ENCODE measurements at places on chromosomes 2 and 18.

- no peak for DNase-seq
Measured at GRCh38 chr18:50716902-50717301, 102.9 kb downstream of the MRO start.

DNA sequence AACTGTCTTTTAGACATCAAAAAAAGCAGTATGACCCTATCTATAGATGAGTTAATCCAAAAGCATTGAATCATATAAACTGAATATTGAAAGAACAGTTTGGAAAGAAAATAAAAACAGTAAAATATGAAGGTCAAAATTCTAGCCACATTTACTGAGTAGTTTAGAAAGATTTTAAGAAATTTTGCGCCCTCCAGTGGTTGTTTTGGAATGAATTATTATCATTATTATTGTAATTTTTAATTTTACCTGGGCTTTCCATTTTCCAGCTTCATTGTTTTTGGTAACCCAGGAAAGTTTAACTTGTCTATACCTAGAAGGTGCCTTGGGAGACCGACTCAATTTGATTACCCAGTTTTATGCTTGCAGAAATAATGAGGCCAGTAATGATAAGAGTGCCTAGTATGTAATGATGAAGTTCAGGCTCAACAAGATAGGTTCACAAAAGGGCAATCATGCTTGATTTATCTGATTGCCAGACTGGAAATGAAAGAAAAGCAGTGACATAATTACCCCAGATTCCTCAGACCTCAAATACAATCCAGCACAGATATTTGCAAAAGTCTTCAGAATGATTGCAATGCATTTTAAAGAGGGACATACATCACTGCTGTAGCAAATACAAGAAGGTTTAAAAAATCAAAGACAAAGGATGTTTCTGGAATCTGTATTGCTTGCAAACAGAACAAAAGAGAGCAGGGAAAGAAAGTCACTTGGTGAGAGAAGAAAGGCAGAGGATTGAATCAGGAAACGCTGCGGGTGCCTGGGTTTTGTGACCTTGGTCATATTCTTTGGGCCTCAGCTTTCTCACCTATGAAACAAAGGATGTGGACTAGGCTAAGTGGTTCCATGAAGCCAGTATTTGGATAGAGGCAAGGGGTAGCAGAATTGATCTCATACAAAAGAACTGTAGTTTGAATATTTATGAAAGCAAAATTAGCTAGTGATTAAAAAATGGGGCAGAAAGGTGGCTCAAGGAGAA is 153.8 kb downstream of the MAP2 start:
- no peak for DNase-seq

DNA sequence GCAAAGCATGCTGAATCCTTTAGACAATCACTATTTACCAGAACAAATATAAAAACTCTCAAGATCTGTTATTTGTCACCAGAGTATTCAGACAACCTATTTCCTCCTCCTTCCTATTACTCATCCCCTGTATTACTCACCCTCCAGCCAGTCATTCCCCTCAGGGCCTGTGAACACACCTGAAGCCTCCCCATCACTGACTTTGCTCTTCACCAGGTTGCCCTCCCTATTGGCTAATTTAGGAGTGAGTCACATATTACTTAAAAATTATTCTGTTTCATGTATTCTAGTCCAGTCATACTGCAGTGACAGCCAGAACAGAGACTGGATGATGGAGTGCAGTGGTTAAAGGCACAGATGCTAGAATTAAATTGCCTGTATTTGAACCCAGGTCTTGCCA is 3.7 kb upstream of the ATG16L1 start:
- no peak for DNase-seq

DNA sequence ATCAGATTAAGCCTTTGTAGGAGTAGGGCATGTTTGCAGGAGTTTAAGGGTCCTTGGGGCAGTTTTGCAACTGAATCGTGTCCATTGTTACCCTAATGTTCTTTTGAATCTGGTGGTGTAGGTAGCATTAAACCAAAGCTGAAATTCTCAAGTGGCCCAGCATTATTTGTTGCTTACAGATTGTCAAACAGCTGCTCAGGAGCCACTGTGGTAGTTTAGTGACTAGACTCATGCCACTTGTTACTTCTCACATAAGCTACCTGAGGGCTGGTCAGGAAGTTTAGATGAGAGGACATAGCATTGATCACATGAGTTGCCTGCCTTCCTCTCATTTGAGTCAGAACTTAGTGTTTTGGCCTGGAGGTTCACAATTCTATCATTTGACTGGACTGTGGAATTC is 157.6 kb downstream of the HAUS1 start:
- peak; percentile 41 for DNase-seq

- peak; percentile 84 for DNase-seq
Measured at GRCh38 chr2:223957092-223957851, at the start of gene MRPL44. Gene MRPL44 (plus strand): TSS chr2:223957463. CDS start chr2:223957473, 10 bp downstream.

- no peak for DNase-seq
Measured at GRCh38 chr2:102226612-102227391, 40.0 kb downstream of the IL1RL2 start.

- no peak for DNase-seq
Measured at GRCh38 chr2:14082640-14083039, 549.9 kb upstream of the LRATD1 start.

- no peak for DNase-seq
Measured at GRCh38 chr18:72155327-72155726, 388.8 kb downstream of the CBLN2 start.

DNA sequence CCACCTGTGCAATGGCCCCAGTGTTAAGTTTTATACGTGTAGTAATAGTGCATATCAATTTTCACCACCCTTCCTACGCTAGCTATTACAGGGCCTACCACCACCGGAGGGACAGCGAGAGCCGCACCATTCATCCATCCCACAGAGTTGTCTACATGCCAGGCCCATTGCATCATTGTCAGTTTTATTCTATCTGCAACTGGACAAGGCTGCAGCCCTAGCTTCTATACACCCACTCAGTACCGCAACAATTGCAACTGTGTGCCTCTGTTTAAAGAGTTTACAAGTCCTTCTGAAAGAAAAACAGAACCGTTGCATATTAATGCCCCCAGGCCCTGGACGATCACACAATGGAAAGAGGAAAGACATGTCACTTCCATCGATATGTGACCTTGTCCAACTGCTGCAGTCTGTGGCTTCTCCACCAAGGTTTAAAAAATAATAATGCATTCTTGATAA is 58.6 kb downstream of the ZEB2 start:
- no peak for DNase-seq

- DNase-seq = no peak
Measured at GRCh38 chr2:134985061-134985460, 62.2 kb downstream of the MAP3K19 start.

DNA sequence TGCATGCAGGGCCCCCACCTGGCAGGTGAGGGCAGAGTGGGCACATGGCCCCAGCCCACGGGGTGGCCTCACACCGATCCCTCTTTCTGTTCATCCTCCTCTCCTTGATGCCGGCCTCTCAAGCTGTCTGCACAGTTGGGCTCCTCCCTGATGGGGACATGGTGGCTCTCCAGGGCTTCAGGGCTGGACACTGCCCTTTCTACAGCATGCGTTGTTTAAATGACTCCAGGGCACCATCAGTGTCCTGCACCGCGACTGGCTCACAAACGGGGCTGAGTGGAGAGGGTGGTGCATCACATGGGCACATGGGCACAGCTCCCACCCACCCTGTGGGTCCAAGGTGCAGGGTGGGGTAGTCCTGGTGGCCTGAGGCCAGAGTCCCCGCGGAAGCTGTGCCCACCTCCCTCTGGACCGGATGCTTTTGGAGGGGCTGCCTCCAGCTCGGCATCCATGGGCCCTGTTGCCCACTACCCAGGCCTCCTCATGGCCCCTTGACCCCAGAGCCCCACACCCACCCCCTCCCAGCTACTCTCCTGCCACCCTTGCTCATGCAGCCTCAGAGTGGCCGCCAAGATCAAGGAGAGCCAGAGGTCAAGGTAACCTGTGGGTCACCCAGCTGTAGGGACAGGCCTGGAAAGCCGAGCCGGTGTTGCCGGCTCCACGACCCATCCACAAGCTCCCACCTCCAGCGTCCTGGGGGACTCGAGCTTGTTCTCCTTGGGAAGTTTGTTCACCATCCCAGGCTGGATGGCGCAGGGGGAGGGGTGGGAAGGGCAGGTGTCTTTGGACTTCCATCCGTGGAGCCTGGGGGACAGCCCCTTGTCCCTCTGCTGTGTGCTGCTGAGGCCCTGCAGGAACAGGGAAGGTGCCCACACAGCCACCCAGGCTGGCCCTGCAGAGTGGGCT is 12.3 kb upstream of the SNED1 start:
- no peak for DNase-seq

GRCh38 chr18:49697757-49698524 is 115.4 kb downstream of the ACAA2 start:
- DNase-seq = no peak

GRCh38 chr18:59752666-59753065 is 55.4 kb upstream of the CCBE1 start:
- DNase-seq = no peak

DNA sequence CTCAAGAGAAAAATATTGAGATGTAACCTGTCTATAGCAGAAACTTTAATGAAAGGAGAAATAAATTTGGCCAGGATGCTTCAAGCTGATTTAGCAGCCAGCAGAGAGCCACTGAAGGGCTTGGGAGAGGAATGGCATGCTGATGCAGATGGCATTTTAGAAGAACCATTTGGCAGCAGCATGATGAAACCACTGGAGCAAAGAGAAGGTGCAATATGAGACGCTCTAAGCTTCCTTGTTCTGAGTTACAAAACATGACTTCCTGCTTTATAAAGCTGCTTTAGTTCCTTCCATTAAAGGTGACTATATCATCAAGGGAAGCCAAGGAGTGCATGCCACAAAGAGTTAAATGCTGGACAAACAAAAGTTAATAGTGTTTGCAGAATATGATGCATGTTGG is 189.7 kb downstream of the PID1 start:
- DNase-seq = no peak

DNA sequence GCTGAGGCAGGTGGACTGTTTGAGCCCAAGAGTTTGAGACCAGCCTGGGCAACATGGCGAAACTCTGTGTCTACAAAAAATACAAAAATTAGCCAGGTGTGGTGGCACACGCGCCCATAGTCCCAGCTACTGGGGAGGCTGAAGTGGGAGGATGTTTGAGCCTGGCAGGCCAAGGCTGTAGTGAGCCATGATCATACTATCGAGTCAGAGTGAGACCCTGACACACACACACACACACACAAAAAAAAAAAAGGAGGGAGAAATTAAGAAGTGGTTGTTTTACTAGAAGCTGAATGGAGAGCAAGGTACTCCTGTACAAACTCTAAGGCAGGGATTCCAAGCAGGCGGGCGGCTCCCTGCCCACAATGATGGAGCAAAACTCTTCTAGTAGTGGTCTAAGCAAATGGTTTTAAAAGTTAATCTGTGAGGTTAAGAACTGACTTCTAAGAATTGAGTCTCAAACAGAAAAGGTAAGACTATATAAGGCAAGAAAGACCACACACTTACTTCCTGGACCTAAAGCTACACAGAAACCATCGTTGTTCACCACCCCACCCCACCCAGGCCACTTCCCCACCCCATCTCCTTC is 2.6 kb downstream of the ANKRD44 start:
- no peak for DNase-seq

DNA sequence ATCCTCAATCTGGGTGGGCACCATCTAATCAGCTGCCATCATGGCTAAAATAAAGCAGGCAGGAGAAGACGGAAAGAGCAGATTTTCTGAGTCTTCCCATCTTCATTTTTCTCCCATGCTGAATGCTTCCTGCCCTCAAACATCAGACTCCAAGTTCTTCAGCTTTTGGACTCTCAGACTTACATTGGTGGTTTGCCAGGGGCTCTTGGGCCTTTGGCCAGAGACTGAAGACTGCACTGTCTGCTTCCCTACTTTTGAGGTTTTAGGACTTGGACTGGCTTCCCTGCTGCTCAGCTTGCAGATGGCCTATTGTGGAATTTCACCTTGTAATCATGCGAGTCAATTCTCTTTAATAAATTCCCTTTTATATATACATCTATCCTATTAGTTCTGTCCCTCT is 36.6 kb downstream of the DIPK1C start:
- no peak for DNase-seq

- no peak for DNase-seq
Measured at GRCh38 chr2:227871375-227871791, at the start of gene DAW1. Gene DAW1 (plus strand): TSS chr2:227871631. CDS start chr2:227871690, 59 bp downstream.

GRCh38 chr2:240348522-240348921 is 86.9 kb upstream of the GPC1 start:
- DNase-seq = no peak
